ENCODE measurements at places on chromosomes 2 and 18.
A peak's percentile ranks its signal among the peaks of the same experiment; 100 is the strongest.

GRCh38 chr2:70771446-70771845 is 3.4 kb upstream of the ADD2 start:
- DNase-seq, result peak; percentile 52

- no peak for DNase-seq
Observed at GRCh38 chr2:71361631-71362030, 30.0 kb downstream of the ZNF638 start.

- DNase-seq, result no peak
Observed at GRCh38 chr18:8513249-8513648, 96.0 kb upstream of the RAB12 start.

DNA sequence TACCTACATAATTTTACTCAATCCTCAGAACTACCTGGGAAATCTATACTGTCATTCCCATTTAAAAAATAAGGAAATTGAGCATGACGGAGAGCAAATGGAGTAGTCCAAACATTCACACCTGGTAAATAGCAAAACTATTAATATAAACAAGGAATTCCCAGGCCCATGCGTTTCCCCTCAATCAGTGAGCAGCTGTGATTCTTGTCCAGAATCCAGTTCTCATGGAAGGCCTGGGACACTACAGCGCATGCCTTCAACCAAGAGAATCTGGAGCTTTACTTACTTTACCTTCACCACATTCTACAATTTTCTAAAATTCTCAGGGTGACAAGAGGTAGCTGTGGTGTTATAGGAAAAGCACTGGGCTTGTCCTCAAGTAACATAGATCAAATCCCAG is 259.0 kb downstream of the LRATD1 start:
- no peak for DNase-seq

DNA sequence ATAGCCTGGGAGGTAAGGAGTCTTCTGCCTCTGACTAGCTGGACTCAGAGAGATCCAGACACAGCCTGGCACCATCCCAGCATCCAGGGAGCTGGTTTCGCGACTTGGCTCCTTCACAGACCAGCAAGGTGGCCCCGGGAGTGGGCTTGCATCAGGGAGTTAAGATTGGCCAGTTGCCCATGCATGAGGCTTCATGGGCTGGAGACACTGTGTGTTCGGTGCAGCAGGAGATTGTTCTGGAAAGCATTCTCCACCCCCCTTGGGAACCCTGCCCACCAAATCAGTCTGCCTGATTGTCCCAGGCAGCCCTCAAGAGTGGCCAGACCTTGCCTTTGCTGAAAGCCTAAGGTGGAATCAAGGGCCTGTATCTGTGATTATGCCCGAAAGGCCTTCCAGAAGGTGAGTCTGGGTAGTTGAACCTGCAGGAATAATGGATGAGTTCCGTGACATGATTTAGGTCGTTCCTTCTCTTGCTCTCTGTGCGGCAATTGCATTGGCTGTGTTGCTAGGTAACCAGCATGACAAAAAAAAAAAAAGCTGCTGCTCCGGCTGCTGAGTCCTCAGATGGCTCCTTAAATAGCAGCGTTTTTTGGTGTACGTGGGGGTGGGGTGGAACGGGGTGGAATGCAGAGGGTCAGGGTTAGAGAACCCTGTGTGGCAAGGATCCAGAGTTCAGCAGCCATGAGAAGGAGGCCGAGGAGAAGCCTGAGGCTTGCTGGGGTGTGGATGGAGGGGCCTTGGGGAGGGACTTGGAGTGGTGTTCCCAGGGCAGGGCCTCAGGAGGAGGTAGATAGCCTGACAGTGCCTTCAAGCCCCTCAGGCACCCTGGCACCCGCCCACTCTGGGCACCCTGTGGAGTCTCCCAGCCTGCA is 93.0 kb upstream of the MCFD2 start:
- no peak for DNase-seq

DNA sequence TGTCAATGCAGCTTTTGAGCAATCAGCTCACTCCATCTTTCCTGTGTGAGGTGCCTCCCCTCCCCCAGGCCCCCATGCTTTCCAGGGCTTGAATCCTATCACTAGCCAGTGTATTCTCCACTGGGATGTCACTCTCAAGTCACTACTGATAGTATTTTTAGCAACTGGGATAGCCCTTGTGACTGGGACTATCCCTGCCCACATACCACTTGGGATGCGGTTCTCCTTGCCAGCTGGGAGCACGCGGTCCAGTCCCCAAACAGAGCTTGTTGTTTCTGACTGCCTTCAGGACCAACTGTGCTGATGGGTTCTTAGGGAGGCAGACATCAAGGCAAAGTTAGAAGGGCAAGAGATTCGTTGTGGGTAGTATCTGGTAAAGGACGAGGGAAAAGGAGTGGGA is 134.9 kb downstream of the FAM161A start:
- DNase-seq, result no peak

GRCh38 chr2:25043241-25043867 is 1.5 kb downstream of the EFR3B start:
- DNase-seq, result peak; percentile 62

- DNase-seq, result no peak
Observed at GRCh38 chr2:33810046-33810835, 211.1 kb upstream of the FAM98A start.

GRCh38 chr18:55421308-55421614 is 166.7 kb downstream of the TCF4 start:
- no peak for DNase-seq

DNA sequence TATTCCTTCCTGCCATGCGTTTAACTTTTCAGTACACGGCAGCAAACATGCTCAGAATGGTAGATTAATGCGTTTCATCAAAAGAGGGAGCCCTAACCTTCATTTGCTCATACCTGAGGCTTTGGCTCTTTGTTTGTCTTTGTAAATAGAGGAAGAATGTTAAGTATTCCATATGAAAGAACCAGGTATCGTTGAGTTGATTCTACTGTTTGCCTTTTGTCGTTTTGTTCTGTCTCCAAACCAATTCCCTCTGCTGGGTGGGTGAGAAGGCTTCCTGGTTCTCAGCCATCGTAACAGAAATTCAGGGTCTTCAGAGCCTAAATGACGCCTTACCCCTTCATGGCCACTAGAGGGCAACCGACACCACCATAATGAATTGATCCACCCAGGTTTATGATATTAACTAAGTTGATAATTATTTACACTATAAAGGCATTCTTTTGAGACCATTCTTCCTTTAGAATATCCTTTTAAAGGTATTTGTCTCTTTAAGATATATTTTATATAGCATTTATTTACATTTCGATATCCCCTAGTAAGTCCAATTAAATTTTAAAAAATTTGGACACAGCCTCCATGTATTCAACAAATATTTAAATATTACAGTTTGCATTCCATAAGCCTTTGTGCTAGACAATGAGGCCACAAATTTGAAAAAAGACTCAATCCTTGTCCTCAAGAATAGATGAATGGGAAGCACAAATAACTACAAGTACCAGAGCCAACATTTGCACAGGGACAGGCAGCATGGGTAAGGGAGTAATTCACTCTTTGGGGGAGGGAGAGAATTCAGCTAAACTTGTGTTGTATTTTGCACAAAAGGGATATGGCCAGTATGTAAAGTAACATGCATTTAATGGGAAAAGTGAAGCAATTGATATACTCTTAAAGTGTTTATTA is 48.1 kb downstream of the TIMM21 start:
- peak; percentile 63 for DNase-seq

DNA sequence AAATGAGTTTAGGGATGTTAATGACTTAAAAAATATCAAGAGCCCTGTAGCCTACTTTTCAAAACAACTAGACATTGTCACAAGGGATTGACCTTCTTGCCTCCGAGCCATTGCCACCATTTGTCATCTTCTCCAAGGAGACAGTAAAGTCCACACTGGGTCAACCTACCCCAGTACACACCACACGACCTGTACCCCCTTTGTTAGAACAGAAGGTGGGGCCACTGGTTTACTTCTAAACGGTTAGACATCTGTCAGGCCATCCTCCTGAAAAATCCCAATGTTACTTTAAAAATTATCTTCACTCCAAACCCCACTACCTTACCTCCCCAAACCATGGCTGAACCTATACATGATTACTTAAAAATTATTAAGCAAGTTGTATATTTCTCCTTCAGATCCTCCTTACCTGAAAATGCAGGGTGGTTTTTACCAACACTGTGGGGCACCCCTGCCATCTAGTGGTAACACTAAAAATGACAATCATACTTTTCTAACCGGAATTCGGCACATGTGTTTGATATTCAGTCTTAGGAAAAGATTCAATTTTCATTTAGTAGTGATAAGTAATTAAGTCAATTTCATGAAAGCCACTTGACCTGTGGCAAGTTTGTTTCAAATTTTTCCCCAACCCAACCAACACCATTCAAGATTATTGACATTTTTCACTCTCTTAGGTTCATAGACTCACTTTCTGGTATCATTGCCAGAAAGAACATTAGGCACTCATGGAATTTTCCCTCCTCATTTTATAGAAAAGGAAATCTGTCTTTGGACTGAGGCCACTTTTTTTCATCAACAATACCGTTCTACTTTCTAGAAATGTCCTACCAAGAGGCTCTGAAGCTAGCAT is 265.3 kb upstream of the PKDCC start:
- peak; percentile 31 for DNase-seq

DNA sequence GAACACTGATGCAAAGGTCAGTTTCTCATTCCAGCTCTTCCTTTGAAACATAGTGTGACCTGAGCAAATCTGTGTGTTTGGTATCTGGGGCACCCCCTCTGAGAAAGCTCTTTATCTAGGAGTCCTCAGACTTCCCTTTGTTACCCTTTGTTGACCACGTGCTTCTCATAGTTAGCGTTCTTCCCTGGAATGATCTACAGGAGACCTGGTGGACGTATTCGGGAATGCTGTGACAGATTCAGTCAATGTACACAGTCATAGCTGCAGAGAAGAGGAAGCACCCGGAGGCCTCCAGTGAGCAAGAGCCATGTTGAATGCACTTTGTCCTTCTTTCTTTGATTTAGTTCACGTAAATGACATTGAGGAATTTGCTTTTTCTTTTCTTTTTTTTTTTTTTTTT is 10.7 kb upstream of the CHMP1B start:
- no peak for DNase-seq

Data from activated CD4-positive, alpha-beta T cell treated with anti-CD3 and anti-CD28 coated beads, Interleukin-10, Interleukin-2, amounts not matched to agents 100 ng/mL and 50 ng/mL, durations not matched to agents 16 hours and 8 hours (primary cell).